ENCODE measurements at places on chromosomes 1 and 21.

GRCh38 chr1:29417147-29417858, 181.0 kb downstream of the PTPRU start:
- no peak for DNase-seq

- no peak for DNase-seq
Measured at GRCh38 chr1:156880473-156880872, 13.0 kb upstream of the PEAR1 start.

DNA sequence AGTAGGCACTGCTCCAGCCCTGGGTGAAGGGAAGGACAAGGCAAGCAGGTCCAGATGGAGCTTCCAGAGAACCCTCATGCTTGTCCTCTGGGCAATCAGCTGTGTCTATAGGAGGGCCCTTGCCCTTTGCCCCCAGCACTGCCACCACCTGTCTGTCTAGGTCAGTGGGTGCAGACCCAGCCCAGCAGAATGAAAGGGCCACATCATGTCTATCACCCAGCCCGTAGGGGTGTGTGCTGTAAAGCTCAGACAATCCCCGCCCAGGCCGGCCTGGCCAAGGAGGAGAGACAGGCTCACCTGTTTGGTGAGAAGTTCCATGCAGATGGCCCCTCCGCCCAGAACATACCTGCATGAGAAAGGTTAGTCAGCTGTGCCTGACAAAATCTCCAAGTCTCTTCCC, 7.0 kb downstream of the UBE2Q1 start:
- no peak for DNase-seq

DNA sequence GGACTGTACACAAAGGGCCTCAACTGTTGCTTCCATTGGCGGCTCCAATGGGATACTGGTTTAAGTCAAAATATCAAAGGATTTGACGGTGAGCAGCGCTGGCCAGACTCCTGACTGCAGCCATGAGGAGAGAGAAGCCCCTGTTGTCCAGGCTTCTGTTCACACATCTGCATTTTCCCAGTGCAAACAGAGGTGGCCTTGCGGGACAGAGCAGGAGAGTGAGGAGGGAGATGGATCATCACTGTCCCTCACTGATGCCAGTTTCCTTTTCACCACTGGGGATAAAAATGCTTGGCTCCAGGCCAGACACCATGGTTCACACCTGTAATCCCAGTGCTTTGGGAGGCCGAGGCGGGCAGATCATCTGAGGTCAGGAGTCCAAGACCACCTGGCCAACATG, 69.2 kb downstream of the SETD4 start:
- DNase-seq = no peak

- DNase-seq = no peak
Measured at GRCh38 chr1:84402501-84402900, 4.2 kb downstream of the DNASE2B start.

DNA sequence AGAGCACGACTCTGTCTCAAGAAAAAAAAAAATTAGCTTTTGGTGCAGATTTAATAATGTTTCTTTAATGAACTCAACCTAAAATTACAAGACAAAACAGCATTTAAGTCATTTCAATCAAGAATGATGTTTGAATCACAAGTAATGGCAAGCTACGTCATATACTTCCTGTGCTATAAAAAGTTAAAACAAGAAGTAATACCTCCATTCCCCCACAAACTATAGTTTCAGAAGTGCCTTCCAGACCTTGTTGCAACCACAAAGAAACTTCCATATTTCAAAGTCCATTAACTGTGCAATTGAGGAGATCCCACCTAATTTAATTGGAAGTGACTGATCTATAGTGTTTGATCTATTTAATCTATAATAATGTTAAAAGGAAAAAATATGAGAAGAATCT, 15.1 kb downstream of the NRDC start:
- DNase-seq = peak; percentile 40

DNA sequence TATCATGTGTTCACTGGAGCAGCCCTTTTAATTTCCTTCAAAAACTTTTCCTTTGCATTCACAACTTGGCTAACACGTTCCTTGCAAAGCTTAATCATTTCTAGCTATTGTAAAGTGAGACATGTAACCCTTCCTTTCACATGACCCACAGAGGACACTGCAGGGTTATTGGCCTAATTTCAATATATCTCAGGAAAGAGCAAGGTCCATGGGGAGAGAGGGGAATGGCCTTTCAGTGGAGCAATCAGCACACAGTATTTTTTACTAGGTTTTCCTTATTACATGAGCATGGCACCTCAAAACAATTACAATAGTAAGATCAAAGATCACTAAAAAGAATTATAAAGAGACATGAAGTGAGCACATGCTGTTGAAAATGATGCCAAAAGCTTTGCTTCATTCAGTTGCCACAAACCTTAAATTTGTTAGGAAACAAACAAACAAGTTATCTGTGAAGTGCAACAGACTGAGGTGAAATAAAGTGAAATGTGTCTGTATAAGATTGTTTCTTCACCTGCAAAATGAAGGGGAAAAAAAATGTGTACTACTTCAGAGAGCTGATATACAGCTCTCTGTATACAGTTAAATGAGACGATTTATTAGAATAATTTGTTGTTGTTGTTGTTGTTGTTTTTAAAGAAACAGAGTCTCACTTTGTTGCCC, 61.5 kb downstream of the EIF4G3 start:
- DNase-seq = no peak

DNA sequence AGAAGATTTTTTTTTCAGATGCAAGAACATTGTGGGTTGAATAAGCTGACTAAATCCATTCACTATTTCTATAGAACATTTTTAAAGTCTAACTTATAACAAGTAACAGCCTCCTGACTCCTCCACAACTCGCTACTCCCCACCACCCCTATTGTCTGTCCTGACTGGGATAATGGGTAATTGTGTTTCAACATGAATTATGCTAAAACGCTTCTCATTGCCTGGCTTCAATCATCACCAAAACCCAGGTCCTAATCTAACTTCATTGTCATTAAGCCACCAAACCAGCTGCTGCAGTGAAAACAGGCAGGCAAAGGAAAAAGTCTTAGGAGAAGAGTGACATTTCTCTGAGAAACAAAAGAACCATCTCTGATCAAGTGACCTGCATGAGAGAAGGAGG, 30.0 kb downstream of the TNR start:
- no peak for DNase-seq

DNA sequence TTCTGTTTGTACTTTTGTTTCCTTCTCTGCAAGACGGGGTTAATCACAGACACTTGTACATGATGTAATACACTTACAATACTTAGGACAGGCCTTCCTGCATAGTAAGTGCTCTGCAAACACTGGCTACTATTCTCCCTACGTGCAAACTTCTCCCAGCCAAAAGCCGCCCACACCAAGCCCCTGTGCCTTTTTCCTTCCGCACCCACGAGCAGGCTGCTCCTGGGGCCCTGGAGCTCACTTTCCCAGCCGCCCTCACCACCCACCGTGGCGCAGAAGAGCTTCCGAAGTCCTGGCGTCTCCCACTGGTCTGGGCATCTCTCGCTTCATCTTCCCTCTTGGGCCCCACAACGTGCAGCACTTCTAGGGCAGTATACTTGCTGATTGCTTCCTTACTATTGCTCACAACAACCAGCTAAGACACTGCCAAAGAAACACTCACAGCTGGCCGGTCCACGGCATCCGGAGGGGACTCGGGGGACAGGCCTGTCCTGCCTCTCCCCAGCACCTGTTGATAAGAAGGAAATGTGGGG, 22.5 kb upstream of the GPR157 start:
- no peak for DNase-seq

DNA sequence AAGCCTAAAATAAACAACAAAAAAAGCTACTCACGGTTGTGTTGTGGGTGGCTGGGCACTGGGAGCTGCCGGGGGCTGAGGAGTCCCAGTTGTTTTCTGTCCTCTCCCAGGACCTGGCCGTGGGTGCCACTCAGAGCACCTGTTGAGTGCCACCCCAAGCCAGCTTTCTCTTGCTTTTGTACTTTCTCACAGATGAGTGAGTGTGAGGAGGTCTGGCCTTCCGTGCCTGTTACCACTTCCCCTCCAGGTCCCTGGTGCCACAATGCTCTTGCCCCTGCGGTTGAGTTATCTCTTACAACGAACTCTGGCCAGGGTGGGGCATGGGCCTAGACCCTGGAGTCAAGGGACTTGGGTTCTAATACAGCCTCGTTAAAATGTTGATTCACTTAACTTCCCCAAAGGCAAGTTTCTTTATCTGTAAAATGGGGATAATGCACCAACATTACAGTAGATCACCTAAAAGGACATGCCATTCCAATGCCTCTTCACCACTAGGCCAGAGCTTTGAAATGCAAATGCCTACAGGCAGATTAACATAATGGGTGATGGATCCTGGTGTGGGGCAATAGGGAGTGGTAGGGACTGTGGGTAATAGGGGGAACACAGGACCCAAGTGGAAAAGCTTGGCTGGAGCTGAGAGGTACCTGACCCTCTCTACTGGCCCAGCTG, at the start of gene CNR2:
CNR2 (minus strand) TSS at position 151 of the 669 bp plus-strand sequence. CDS start 37,745 bp downstream, outside the sequence.
- DNase-seq = peak; percentile 88

- no peak for DNase-seq
Measured at GRCh38 chr21:33375101-33375644, 28.0 kb upstream of the IFNGR2 start.

DNA sequence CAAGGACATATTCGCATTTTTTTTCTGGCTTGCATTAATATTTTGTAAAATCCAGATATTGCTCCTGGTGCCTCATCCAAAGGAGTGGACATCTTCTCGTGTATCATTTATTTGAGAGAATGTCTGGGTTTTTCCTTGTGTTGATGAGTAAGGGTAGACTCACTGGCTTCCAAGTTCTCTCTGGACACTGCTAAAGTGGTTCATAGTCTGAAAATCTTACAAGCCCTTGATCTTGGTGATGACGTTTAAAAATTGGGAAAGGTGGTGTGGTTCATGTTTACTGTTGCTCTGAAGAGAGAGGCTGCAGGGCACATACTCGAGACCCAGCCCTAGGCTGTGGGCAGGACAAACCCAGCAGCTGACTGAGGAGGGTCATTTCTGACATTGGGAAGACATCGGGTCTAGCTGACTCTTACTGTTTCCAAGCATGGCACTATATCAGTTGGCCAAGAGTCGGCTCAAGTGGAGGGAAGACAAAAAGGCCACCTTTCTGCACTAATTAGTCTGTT, 296.2 kb downstream of the LMX1A start:
- no peak for DNase-seq

DNA sequence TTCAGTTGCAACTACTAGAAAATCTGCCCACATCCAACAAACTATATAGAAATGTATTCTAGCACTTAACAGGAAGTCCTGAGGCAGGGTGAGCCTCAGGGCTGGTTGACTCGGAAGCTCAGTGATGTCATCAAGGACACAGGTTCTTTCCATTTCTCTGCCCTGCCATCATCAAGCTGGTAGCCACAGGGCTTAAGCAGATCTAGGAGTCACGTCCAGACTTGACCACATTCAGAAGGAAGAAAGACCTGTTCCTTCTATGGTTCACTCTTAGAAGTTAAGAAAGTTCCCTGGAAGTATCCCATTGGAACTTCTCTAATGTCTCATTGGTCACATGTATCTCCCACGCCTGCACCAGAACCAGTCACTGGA, 438.1 kb downstream of the PRDM2 start:
- no peak for DNase-seq

- DNase-seq = no peak
Measured at GRCh38 chr1:15039017-15039648, 114.4 kb upstream of the TMEM51 start.

GRCh38 chr1:187551061-187551460, 722.3 kb downstream of the PLA2G4A start:
- peak; percentile 3 for DNase-seq

DNA sequence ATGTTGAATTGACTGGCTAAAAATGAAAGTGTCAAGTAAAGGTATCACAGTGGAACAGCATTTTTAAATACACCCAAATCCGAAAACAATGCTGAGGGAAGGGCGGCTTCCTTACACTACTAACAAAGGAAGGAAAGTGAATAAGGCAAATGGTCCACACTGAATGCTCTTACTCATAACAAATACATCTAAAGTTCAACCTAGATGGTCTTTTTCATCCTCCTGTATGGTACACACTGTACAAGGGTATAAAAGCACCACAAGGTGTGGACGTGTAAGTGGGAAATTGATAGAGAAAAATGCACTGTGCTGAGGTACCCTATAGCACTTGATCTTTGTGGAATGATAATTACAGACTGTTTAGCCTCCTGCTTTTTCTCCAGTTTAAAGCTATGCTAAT, 7.1 kb upstream of the PALMD start:
- DNase-seq = no peak

DNA sequence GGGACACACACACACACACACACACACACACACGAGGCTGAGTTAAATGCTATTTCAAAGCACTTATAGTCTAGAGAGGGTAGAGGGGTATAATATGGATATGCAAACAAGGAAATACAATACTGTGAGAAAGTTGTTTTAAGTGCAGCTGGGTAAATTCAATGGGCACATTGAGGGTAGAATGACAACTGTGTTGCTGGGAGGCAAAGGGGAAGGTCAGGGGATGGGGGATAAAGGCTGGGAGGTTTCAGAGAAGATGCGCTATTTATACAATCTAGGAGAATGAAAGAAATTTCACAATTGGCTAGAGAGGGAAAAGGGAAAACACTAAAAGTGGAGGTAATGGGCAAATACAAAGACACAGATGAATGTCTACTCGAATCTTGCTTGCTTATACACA, 19.4 kb downstream of the EXTL2 start:
- no peak for DNase-seq

DNA sequence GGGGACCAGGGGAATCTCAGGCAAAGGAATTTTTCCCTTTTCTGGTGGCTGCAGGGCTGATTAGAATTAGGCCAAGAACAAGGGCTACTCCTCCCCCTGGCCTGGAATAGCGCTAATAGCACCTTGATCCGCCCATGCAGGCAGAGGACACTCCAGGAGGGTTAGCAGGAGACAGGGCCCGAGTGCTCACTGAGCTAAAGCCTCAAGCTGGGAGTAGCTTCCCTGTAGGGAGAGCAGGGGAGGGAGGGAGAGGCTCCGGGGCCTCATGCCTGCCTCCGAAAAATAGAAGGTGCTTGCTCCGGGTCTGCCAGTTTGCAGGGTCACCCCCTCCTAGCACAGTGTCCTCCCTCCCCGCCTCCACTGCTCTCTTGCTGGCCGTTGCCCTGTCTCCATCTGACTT, 3.8 kb downstream of the PTPN7 start:
- no peak for DNase-seq

GRCh38 chr1:17297991-17298390, 10.0 kb upstream of the PADI4 start:
- no peak for DNase-seq

- no peak for DNase-seq
Measured at GRCh38 chr1:172874950-172875349, 175.8 kb downstream of the TNFSF18 start.

- DNase-seq = no peak
Measured at GRCh38 chr1:14910984-14911721, 242.4 kb upstream of the TMEM51 start.

- no peak for DNase-seq
Measured at GRCh38 chr1:87513255-87513654, 184.6 kb downstream of the LMO4 start.

- DNase-seq = peak; percentile 51
Measured at GRCh38 chr1:26539722-26540121, 10.2 kb downstream of the RPS6KA1 start.

Measured in NB4 (cell line).